Glutamatergic neuron (in vitro differentiated cells): ENCODE measurements at places on chromosomes 3 and 15.

GRCh38 chr3:24042174-24043059 lies 97.3 kb downstream of the NR1D2 start:
- no peaks in the 10 kb centered on the region for H3K36me3 ChIP-seq
- H3K4me3 ChIP-seq = no peak overlapping the region
- no peaks in the 10 kb centered on the region for H3K27me3 ChIP-seq
- peaks cover 3% of the 10 kb centered on the region for H3K4me1 ChIP-seq
- no peak overlapping the region for H3K27ac ChIP-seq
- no peak for DNase-seq

DNA sequence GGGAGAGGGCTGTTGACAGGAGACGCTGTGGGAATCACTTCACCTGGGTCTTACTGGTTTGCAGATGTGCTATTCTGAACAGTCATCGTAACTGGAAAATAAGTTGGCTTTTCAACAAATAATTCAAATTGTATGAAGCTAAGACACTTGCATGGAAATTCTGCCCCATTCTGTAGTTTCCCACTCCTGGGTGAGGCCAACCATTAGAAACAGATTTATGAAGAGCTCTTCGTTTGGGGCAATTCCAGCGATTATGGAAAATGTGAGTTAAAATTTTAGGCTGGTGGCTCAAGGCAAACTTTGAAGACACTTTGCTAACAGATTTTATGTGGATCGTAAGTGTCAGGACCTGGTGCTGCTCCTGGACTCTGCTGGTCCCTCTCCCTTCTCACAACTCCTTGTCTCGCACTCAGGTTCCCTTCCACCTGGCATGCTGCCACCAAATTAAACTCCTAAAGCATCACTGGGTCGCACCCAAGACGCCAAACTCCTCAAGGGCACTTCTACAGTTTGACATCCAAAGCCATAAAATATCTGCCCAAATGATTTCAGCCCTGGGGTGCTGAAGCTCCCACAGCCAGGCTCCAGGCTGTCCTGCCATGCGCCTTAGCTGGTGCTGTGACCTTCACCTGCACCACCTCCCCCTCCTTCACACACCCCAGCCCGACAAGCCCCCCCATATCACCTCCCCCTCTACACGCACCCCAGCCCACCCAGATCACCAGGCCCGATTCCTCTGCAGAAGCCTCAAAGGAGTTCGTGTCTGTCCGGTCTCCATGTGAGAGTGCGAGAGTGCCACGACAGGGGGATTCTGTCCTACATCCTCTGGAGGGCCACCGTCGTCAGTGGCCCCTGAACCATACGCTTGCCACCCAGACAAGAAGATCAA lies 138.4 kb downstream of the NSMCE3 start:
- peak; percentile 24 for DNase-seq
- H3K27me3 ChIP-seq = peaks cover 4% of the 10 kb centered on the region
- H3K4me1 ChIP-seq = peaks cover 9% of the 10 kb centered on the region
- peak overlapping the region; percentile 84 for H3K27ac ChIP-seq
- H3K36me3 ChIP-seq = no peaks in the 10 kb centered on the region
- H3K4me3 ChIP-seq = no peak overlapping the region

DNA sequence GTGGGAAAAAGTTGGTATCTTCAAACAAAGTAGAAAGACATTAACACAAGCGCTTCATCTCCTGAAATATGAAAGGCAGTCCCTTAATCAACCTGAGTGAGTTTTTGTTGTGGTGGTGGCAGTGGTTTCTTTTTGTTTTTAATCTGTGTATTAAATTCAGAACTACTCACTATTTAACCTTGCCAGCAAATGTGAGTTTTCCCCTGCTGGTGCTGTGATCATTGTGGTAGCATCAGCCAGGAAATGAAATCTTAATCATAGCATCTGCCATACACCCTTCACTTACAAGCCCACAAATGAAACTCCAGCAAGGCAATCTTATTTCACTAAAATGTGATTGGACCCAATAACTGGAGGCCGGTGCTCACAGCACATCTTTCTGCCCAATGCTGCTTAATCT lies 229.7 kb downstream of the SHOX2 start:
- H3K4me3 ChIP-seq = no peak overlapping the region
- no peaks in the 10 kb centered on the region for H3K4me1 ChIP-seq
- no peak for DNase-seq
- no peak overlapping the region for H3K27ac ChIP-seq
- peaks cover 14% of the 10 kb centered on the region for H3K36me3 ChIP-seq

GRCh38 chr15:90138071-90138833 lies 36.0 kb upstream of the IDH2 start:
- H3K27me3 ChIP-seq = peaks cover 2% of the 10 kb centered on the region
- no peak overlapping the region for H3K4me3 ChIP-seq
- H3K36me3 ChIP-seq = no peaks in the 10 kb centered on the region

DNA sequence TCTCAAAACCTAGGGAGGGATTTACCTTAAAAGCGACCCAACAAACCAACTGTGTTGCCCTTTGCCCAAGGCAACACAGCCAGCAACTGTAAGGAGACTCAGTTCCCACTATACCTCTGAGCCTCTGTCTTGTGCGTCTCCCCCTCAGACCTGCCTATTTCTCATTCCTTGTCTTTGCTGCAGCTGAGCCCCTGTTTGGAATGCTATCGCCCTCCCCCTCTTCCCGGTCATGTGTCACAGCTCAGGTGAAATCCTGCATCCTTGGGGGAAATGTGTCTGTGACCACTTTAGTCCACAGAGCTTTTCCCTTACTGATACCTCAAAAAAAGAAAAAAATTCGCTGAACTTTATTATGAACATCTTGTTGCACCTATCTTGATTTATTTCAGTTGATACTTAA lies 52.0 kb upstream of the LRIG1 start:
- DNase-seq = no peak
- no peak overlapping the region for H3K4me3 ChIP-seq
- no peaks in the 10 kb centered on the region for H3K36me3 ChIP-seq

GRCh38 chr3:25156626-25157025 lies 271.4 kb upstream of the RARB start:
- H3K36me3 ChIP-seq = no peaks in the 10 kb centered on the region
- H3K4me1 ChIP-seq = peaks cover 10% of the 10 kb centered on the region
- no peak overlapping the region for H3K27ac ChIP-seq
- no peak overlapping the region for H3K4me3 ChIP-seq
- peaks cover 2% of the 10 kb centered on the region for H3K27me3 ChIP-seq
- no peak for DNase-seq

DNA sequence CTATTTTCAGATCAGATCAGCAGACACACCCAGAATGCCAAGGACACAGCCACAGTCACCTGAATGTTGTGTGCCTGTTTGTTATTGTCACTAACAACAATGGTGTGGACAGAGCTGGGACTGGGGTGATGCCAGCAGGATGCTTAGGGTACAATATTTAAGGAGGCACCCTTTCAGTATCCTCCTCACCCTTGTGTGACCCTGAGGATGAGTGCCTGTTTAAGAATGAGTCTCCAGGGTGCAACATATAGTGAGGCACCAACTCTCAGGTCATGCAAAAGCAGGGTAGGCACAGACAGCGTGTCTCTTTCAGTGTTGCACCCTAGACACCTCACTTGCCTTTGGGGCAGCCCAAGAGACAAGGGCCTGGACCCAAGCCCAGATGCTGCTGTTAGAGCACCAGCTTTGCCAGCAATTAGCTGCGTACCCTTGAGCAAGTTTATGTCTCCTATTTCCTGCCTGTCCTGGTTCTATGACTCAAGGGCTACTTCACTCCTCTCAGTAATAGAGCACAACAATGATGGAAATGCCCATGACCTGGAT lies 122.6 kb downstream of the AQP9 start:
- no peak overlapping the region for H3K4me3 ChIP-seq
- DNase-seq = no peak
- no peaks in the 10 kb centered on the region for H3K27me3 ChIP-seq
- H3K36me3 ChIP-seq = no peaks in the 10 kb centered on the region
- peaks cover 13% of the 10 kb centered on the region for H3K4me1 ChIP-seq

GRCh38 chr3:42507252-42507651 lies 4.8 kb downstream of the VIPR1 start:
- no peak overlapping the region for H3K4me3 ChIP-seq
- H3K4me1 ChIP-seq = no peaks in the 10 kb centered on the region
- peak; percentile 11 for DNase-seq
- H3K36me3 ChIP-seq = no peaks in the 10 kb centered on the region

- no peaks in the 10 kb centered on the region for H3K4me1 ChIP-seq
- H3K27me3 ChIP-seq = no peaks in the 10 kb centered on the region
- no peak overlapping the region for H3K4me3 ChIP-seq
- H3K27ac ChIP-seq = no peak overlapping the region
- no peaks in the 10 kb centered on the region for H3K36me3 ChIP-seq
These were observed 6.3 kb downstream of the ATP13A4 start for GRCh38 chr3:193548406-193548805.

DNA sequence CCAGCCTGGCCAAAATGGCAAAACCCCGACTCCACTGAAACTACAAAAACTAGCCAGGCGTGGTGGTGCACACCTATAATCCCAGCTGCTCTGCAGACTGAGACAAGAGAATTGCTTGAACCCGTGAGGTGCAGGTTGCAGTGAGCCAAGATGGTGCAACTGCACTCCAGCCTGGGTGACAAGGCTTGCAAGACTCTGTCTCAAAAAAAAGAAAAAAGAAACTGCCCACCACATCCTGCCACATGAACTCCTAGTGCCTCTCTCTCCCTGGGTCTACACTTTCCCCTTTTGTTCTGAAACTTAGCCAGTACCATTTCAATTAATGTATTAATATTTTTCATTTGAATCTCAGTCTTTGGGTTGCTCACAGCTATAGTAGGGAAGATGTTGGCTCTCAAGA lies 192.2 kb upstream of the MME start:
- H3K4me3 ChIP-seq = no peak overlapping the region
- H3K27ac ChIP-seq = no peak overlapping the region
- DNase-seq = no peak
- H3K27me3 ChIP-seq = no peaks in the 10 kb centered on the region

GRCh38 chr15:91894606-91895005 lies 41.1 kb downstream of the SLCO3A1 start:
- H3K4me1 ChIP-seq = peaks cover 27% of the 10 kb centered on the region
- no peak overlapping the region for H3K4me3 ChIP-seq
- H3K27ac ChIP-seq = no peak overlapping the region

- no peak overlapping the region for H3K27ac ChIP-seq
- H3K4me3 ChIP-seq = no peak overlapping the region
- no peaks in the 10 kb centered on the region for H3K36me3 ChIP-seq
- DNase-seq = no peak
- H3K4me1 ChIP-seq = peaks cover 4% of the 10 kb centered on the region
These were observed 55.6 kb downstream of the SMAD3 start for GRCh38 chr15:67120839-67121643.

DNA sequence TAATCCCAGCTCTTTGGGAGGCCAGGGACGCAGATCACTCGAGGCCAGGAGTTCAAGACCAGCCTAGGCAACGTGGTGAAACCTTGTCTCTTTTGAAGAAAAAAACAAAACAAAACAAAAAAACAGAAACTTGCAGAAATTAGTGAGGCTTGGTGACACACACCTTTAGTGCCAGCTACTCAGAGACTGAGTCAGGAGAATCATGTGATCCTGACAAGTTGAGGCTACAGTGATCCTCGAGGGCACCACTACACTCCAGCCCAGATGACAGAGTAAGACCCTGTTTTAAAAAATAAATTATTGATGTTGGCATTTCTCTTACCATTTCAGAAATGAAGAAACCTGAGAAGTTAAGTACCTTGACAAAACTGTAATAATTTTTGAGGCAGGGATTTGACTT lies 44.6 kb upstream of the CCNB2 start:
- H3K36me3 ChIP-seq = no peaks in the 10 kb centered on the region
- no peak for DNase-seq
- H3K4me1 ChIP-seq = no peaks in the 10 kb centered on the region
- no peak overlapping the region for H3K27ac ChIP-seq
- no peaks in the 10 kb centered on the region for H3K27me3 ChIP-seq

DNA sequence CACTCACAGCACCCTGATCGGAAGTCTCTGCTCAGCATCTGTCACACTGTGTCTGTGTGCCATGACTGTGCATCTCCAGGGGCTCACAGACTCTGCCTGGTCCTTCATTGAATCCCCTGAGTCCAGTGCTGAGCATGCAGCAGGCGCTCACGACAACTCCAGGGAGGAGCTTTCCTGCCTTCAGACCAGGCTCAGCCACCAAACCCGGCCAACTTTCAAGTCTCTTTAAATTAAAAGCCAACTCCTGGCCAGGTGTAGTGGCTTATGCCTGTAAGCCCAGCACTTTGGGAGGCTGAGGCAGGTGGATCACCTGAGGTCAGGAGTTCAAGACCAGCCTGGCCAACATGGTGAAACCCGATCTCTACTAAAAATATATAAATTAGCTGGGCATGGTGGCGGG lies 24.2 kb downstream of the GRAMD2A start:
- DNase-seq = no peak
- no peaks in the 10 kb centered on the region for H3K4me1 ChIP-seq
- no peak overlapping the region for H3K4me3 ChIP-seq
- no peak overlapping the region for H3K27ac ChIP-seq
- H3K36me3 ChIP-seq = no peaks in the 10 kb centered on the region

DNA sequence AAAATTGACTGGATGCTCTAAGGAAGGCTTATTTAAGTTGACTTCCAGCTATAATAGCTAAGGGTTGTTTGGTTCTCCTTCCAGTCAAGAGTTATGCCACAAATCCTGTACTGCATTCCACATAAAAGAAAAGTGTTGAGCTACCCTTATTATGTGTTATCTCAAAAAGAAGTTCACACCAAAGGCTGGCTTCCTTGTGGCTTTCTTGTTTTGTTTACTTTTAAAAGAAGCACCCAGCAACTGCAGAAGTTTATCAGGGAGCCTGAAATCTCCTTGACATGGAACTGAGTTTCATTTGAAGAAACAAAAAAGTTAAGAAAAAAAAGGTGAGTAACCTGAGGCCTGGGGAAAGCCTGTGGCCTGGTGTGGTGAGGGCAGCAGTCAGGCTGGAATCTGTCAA lies 10.2 kb downstream of the MGLL start:
- H3K36me3 ChIP-seq = peaks cover 9% of the 10 kb centered on the region
- DNase-seq = no peak
- peaks cover 6% of the 10 kb centered on the region for H3K27me3 ChIP-seq
- peaks cover 12% of the 10 kb centered on the region for H3K4me1 ChIP-seq
- H3K27ac ChIP-seq = no peak overlapping the region
- H3K4me3 ChIP-seq = no peak overlapping the region

DNA sequence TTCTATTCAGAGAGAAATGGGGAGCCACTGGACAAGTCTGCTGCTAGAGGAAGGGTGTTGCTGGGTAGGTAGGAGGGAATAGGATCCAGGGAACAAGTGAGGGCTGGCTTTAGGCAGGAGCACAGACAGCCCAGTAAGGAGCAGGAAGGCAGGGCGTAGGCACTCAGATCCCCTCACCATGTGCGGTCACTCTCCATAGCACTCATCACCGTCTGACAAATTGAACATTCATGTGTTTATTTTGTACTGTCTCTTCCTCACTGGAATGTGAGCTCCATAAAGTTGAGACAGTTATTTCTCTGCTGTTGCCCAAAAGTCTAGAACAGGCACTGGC lies 24.2 kb upstream of the LRRC34 start:
- H3K36me3 ChIP-seq = no peaks in the 10 kb centered on the region
- H3K27me3 ChIP-seq = no peaks in the 10 kb centered on the region
- no peak for DNase-seq
- H3K4me3 ChIP-seq = no peak overlapping the region
